T-cell (primary cell): ENCODE measurements at places on chromosomes 6 and 20. TPM values are rescaled to one million over a fixed set of nuclear protein-coding genes. Genes with fewer than 3 reads are reported as not detected.

- H3K27me3 ChIP-seq, result peaks cover 19% of the 10 kb centered on the region
Measured at GRCh38 chr20:47687095-47687987, 97.9 kb downstream of the SULF2 start.

The OSTM1 gene
- total RNA-seq, result 27.2 TPM

- H3K4me1 ChIP-seq, result no peaks in the 10 kb centered on the region
- no peak for DNase-seq
- H3K36me3 ChIP-seq, result no peaks in the 10 kb centered on the region
- no peak overlapping the region for H3K4me3 ChIP-seq
- no peak overlapping the region for H3K27ac ChIP-seq
Measured at GRCh38 chr6:105872249-105872648, 213.9 kb upstream of the PRDM1 start.

DNA sequence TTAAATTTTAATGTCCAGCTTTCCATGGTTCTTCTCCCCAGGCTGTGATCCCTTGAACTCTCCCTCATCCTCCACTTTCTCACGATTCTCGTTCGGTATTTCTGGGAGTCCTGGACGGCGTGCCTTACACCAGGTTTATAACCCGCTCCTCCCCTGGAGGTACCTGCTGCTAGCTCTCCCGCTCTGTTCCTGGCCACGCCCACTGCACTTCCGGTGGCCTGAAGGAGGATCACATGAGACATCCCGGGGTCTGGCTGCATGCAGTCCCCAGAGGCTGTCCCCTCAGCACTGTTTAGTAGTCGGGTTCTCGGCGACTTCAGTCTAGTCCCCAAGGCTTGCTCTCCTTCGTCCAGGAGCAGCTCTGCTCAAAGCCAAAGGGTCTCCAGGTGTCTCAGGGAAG, 28.4 kb upstream of the GCLC start:
- no peaks in the 10 kb centered on the region for H3K27me3 ChIP-seq
- no peak for DNase-seq
- H3K4me3 ChIP-seq, result no peak overlapping the region
- no peaks in the 10 kb centered on the region for H3K4me1 ChIP-seq
- no peaks in the 10 kb centered on the region for H3K36me3 ChIP-seq

DNA sequence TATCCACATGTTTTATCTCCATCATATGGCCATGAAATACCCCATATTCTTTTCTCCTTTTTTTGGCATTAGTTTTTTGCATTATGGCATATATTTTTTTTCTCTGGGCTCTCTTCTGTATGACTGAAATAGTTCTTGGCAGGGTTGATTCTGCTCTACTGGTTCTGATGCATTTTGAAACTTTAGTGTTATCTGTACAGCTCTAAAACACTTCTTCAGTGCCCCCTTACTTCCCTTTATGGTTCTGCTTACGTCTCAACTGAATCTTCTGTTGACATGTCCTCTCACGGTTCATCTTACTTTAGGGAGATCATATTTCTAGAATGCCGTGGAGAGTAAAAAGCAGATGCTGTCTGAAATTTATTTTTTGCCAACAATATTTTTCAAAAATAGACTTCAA, 23.2 kb upstream of the TXNDC5 start:
- no peaks in the 10 kb centered on the region for H3K4me1 ChIP-seq
- H3K36me3 ChIP-seq, result no peaks in the 10 kb centered on the region
- no peak for DNase-seq
- no peak overlapping the region for H3K4me3 ChIP-seq
- H3K27ac ChIP-seq, result no peak overlapping the region

The BMP5 gene
- not detected for total RNA-seq

DNA sequence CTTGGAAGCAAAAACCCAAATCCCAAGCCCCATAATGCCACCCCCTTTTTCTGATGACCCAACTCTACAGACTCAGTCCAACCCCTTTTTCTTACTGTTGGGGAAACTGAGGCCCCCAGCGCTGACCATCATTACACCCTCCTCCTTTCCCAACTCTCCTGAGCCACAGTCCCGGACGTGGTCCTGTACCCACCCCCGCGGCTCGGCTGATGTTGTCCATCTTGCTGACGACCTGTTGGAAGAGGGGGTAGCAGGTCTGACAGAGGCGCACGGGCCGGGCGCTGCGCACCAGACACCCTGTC, 533 bp downstream of the OSTM1 start:
- no peak for DNase-seq
- peaks cover 6% of the 10 kb centered on the region for H3K4me1 ChIP-seq
- H3K36me3 ChIP-seq, result no peaks in the 10 kb centered on the region

DNA sequence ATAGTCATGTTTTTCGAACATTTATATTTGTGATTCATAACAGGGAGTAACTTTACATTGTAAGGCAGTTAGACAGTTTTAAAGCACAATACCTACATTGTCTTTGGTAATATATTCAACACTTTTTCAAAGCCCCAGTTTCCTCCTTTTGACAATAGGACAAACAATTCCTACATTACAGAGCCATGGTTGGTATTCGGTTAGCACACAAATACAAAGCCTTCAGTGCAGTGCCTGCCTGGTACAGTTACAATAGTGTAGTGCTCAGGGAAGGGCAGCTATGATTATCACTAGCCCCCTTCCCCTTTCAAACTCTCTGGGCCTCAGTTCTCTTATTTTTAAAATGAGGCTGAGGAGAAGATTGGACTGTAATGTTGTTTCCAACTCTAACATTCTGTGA, 207.8 kb downstream of the TPBG start:
- no peaks in the 10 kb centered on the region for H3K27me3 ChIP-seq
- DNase-seq, result no peak
- H3K27ac ChIP-seq, result no peak overlapping the region
- H3K4me3 ChIP-seq, result no peak overlapping the region

DNA sequence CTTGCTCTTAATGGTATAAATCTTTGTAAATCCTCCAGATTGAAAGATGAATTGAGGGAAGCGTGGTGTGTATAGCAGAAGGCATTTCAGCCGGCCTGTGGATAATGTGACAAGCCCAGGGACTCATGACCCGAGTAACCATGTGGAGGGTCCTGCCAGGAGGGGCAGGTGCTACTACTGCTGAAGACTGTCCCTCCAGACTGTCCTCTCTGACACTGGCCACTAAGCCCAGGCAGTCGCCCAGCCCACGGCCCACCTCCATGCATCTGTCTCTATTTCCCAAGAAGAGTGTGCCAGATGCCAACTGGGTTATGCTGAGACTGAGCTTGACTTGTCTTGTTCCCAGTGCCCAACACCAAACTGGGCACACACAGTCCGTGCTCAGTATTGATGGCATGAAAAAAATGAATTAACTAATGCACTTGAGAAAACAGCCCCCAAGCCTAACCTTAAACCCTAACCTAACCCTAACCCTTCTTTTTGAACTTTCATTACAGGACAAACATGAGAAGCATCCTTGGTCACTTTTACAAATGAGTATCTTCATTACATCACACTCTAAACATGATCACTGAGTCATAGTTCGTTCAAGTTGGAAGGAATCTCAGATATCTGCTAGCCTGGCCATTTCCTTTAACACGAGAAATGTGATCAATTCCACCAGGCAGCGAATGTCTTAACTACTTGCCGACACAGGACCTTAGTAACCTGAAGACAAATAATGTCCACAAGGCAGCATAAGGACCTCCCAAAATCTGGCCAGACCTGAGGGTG, 182.2 kb upstream of the RREB1 start:
- no peaks in the 10 kb centered on the region for H3K4me1 ChIP-seq
- DNase-seq, result no peak
- H3K36me3 ChIP-seq, result no peaks in the 10 kb centered on the region
- no peaks in the 10 kb centered on the region for H3K27me3 ChIP-seq
- no peak overlapping the region for H3K27ac ChIP-seq
- H3K4me3 ChIP-seq, result no peak overlapping the region

DNA sequence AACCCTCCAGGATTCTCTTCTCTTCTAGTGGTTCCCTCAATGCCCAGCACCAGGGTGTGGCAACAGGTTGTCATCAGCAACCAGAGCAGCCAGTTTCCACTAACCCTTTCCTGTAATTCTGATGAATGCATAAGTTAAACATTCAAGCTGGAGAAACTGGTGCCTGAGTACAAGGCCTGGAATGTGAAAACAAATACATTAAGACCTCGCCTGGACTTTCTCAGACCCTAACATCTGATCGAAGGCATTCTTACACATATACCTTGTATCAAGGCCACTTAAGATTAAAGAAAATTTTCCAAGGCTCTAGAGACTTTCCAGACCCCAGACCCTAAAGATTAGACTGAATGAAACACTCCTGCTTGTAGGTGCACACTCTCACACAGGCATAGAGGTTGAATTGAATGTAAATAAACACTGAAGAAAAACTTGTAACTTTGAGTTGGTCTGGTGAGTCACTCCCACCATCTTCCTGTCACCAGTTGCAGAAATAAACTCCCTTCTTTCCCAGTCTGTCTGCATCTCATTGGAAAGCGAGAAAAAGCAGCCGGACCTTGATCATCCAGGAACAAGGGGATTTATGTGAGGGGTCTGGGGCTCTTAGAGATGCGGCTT, 9.0 kb downstream of the LRP11 start:
- H3K4me3 ChIP-seq, result no peak overlapping the region
- H3K27ac ChIP-seq, result no peak overlapping the region
- no peaks in the 10 kb centered on the region for H3K27me3 ChIP-seq
- H3K36me3 ChIP-seq, result no peaks in the 10 kb centered on the region
- no peak for DNase-seq

- H3K4me1 ChIP-seq, result peaks cover 2% of the 10 kb centered on the region
- DNase-seq, result no peak
- no peaks in the 10 kb centered on the region for H3K27me3 ChIP-seq
- no peak overlapping the region for H3K27ac ChIP-seq
- no peak overlapping the region for H3K4me3 ChIP-seq
Measured at GRCh38 chr6:128139519-128139918, 238.7 kb upstream of the THEMIS start.

The AVP gene
- total RNA-seq, result not detected

The HLA-DQA2 gene
- 1.1 TPM for total RNA-seq

The SRMS gene
- not detected for total RNA-seq
